H7 (cell line): ENCODE measurements at places on chromosomes 2 and 18. TPM values are rescaled to one million over a fixed set of nuclear protein-coding genes. Genes with fewer than 3 reads are reported as not detected.

GRCh38 chr2:212392043-212392442 lies 146.6 kb downstream of the ERBB4 start:
- DNase-seq: no peak

GRCh38 chr18:20997371-20997770 lies 114.2 kb downstream of the ROCK1 start:
- no peak for DNase-seq

DNA sequence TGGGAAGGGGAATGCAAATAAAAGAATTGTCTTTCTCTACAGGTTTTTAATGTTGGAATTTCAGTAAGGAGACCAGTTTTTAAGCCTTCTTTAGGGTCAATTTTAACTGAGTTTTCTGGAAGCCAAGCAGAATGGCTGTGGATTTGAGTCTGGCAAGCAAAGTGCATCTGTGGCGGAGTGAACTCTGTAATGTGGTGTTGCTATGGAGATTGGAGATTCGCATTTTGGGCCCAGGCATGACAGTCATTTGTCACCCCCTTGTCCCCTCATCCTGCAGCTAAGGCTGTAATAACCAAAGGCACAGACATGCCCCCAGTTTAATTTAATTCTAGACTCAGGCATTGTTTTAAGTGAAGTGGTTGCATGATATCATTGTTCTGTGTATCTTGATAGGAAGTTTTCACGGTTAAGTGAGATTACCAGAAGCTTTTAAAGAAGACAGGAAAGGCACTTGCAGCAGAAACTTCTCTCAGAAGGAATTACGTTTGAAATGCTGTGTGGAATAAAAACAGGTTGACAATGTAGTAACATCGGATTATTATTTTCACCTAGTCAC lies 30.6 kb downstream of the ARMC9 start:
- no peak for DNase-seq

DNA sequence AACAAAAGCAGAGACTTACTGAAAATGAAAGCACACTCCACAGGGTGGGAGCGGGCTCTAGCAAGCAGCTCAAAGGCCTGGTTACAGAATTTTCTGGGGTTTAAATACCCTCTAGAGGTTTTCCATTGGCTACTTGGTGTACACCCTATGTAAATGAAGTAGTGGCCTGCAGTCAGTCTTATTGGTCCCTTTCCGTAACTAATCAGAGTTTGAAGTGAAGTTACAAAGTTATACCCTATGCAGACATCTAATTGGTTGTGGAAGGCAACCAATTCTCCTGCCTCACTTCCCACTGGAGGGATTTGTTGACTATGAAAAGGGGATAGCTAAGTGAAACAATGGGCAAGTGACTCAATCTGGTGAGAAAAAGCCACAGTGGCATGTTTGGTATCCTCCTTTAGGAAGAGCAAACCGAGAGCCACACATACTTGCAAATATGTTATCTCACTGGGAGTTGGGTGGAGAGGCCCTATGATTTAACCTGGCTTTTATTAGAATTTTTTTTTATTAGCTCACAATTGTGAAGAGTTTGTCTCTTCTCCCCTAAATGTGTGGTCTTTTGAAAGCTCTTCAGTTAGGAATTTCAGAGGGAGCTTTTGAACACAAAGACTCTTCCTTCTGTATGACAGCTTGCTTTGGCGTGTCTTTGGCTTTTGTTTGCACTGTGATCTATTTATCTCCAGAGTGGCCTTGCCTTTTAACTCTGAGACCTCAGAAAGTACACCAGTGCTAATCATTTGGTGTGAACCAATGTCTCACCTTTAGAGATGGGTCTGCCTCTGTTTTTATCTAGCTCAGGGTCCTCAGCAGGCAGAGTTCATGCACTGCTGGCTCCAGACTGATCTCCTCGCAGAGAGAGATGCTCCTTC lies 69.6 kb downstream of the MAP4K4 start:
- no peak for DNase-seq

- DNase-seq: no peak
These were observed 37.6 kb downstream of the NPC1 start for GRCh38 chr18:23548719-23549118.

GRCh38 chr2:203802342-203803052 lies 65.1 kb upstream of the CTLA4 start:
- DNase-seq: no peak

DNA sequence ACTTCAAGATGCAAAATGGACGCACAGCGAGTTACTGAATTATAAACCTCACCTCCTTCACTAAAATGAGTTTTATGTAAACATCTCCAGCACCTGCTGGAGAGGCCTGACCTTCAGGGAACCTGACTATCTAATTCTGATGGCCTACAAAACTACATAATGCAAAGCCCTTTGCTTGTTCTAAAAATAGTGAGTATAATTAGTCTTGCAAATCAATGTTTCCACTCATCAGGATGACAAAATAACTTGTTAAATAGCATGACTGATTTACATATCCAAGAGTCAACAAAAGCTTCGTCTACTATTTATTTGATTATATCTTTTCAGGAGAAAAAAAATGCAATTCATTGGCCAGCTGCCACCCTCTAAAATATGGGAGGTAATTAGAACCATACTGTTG lies 326.3 kb upstream of the MC4R start:
- DNase-seq: no peak

- no peak for DNase-seq
These were observed 150.6 kb upstream of the GALNT5 start for GRCh38 chr2:157106950-157107349.

DNA sequence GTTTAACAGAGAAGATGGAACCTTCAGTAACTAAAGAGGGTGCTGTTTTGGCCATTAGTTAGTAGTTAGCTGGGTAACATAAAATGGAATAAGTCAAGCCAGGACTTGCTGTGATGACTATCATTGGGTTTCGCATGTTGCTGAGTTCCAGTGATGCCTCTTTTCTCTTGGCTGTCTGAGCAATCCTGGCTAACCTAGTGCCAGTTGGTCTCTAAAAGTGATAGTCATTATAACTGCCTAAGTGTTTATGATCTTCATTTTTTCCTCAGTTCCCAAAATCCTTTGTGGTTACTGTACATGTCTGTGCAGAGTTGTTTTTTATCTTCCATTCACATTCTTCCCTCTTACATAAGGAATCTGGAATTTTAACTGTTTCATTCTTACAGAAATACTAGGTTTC lies 33.4 kb downstream of the WDR43 start:
- DNase-seq: no peak

Gene NGEF
- total RNA-seq: 3.9 and 6.0 TPM in 2 replicates

- DNase-seq: no peak
These were observed 1584.3 kb upstream of the ACVR2A start for GRCh38 chr2:146260551-146260950.

Gene CSRNP3
- total RNA-seq: 3.0 and 4.3 TPM in 2 replicates

DNA sequence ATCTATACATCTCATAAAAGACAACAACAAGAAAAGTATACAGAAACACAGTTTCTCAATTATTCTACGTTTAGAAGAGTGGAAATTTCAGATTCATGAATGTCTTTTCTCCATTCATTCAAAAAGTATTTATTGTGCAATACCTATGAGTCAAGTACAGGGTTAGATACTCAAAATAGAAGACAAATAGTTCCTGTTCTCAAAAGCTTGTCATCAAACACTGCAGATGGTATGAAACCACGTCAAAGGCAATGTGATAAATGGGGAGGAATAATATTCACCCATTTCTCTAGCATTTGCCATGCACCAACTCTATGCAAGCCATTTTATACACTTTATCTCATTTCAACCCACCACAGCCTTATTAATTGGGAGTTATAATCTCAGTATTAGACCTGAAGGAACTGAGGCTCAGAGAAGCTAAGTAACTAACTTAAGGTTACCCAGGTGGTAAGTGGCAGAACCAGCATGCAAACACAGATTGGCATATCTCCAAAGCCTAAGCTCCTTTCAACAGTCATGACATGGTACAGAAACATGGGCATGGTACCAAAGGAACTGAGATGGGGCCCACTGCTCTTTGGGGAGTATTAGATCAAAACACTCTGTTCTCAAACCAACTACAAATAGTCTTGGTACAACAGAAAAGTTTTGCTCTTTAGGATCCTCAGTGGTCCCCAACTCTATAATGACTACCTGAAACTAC lies 67.2 kb upstream of the NPAS2 start:
- no peak for DNase-seq

Gene RGPD8
- total RNA-seq: 4.6 and 11.8 TPM in 2 replicates

Gene KCNJ13
- not detected in 2 replicates for total RNA-seq

Gene MEX3C
- 69.8 and 73.7 TPM in 2 replicates for total RNA-seq

- DNase-seq: peak; percentile 5
These were observed 382.3 kb upstream of the CRIM1 start for GRCh38 chr2:35973132-35973736.

Gene DQX1
- total RNA-seq: 0.10 and 0.78 TPM in 2 replicates

DNA sequence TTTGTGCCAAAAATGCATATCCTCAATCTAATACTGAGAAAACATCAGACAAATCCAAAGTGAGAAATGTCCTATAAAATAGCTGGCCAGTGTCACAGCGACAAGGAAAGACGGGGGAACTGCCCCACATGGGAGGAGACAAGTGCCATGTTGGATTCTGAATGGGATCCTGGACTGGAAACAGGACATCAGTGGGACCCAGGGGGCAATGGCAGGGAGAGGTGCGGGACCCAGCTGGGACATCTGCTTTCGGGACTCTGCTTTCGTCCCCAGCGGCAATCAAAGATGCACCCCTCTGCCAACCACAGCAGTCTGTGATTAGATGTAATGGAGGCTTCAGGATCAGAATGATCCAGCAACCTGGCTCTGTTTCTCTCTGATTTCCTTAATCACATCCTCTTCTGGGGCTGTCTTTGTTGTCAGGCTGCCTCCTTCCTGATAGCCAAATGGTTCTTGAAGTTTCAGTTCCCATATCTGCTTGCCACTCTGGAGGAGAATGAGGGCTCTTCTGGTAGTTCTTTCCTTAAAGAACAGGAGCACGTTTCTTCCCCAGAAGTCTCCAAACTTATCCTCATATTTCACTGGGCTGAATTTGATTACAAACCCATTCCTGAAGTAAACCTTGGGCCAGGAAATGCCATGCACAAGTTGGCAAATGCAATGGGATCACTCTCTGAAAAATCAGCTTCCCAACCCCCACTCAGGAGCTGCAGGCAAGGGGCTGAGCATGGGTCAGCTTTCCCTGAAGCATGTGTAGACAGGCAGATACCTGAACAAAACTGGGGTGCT lies 13.6 kb upstream of the PROC start:
- no peak for DNase-seq

- no peak for DNase-seq
These were observed 15.9 kb upstream of the CRIM1 start for GRCh38 chr2:36339607-36340218.

Gene EMILIN1
- 5.1 and 5.8 TPM in 2 replicates for total RNA-seq

Gene DUSP28
- 2.4 and 2.5 TPM in 2 replicates for total RNA-seq

- no peak for DNase-seq
These were observed 345.5 kb downstream of the ERBB4 start for GRCh38 chr2:212193056-212193455.

DNA sequence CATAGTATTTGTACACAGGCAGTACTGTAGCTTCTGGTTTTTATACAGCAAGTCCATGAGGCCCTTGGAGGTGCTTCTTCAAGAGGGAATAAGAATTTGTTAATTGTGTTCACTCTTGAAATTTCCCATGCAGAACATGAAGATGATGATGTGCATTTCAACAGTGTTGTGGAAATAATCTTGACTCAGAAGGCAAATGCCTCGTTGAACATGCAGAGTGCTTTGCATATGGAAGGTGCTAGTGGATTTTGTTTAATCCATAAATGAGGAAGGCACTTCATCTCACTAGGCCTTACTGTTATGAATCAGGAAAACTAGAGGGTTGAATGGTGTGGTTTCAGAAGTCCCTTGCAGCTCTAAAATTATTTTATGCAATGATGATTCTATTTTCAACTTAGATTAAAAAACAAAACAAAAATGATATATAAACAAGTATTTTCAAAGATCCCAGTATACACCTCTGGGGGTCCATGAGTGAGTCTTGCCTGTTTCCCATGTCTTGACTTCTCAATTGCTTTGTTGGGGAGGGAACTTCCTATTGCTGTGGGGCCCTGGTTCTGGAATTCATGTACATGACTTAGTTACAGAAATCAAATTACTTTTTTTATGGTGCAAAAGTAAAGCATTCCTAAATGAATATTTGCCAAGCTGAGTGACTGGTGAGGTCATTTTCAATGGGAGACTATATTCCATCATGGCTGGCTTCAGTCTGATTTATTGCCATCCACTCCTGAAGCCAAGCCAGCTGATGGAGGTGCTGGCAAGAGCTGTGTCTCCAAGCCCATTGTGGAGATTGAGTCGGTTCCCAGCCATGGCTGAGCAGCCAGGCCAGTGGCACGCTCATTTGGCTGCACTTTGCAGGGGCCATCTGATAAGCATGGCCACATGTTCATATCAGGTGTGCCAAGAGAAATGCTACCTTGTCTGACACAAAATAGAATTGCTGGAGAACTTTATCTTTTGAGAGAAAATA lies 56.5 kb downstream of the MGAT5 start:
- no peak for DNase-seq

DNA sequence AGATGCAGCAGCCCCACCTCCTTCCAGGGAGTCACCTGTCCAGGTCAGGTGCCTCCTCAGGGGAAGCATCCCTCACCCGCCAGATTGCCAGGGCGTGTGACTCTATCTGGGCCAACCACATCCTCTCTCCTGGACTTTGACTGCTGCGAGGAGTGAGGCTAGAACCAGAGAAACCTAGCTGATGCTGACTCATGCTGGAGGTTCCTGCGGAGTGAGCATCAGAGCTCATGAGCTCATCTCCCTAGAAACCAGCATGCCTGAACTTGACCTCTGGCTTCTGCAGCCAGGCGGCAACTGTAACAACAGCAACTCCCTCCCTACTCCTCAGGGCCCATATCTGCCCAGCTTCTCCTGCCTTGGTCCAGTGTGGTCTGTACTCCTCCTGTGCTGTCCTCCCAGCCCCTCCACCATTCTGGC lies 28.3 kb upstream of the NT5DC4 start:
- peak; percentile 53 for DNase-seq

DNA sequence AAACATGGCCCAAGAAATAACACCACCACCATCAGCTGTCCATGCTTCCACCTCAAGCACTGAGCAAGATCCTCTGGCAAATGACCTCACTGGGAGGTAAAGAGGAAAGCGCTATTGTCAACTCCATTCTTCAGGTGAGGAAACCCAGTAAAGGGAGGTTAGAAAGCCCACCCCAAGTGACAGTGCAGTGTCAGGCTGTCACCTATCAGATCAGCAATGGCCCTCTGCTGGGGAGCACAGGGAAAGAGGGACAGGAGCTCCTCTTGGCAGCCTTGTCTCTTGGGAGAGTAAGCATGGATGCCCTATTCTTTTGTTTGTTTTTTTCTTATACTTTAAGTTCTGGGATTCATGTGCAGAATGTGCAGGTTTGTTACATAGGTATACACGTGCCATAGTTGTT lies 104.3 kb upstream of the DAPL1 start:
- no peak for DNase-seq

Gene RTP5
- not detected in 2 replicates for total RNA-seq

Gene CACNB4
- total RNA-seq: 0.83 and 1.7 TPM in 2 replicates

DNA sequence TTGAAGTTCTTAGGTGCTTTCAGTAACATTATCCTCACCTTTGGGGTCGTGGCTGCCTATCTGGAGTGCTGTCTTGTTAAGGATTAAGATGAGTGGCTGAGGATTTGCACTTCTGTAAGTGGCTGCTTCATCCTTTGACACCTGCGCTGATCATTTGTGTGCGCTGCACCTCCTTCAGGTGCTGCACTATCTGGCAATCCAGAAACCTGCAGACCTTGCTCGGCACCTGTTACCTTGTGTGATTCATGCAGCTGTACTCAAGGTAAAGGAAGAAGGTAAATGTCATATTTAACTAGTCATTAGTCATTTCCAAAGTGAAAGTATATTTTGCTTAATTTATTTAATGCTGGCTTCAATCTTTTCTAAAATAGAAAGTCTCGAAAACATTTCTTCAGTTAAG lies 110.3 kb downstream of the RAB3GAP1 start:
- DNase-seq: no peak
